ENCODE measurements at places on chromosomes 5 and 9.

- DNase-seq, result no peak
These were observed 147.3 kb downstream of the KCTD16 start for GRCh38 chr5:144318011-144318410.

- no peak for DNase-seq
These were observed 78.9 kb downstream of the SEMA4D start for GRCh38 chr9:89418882-89419640.

DNA sequence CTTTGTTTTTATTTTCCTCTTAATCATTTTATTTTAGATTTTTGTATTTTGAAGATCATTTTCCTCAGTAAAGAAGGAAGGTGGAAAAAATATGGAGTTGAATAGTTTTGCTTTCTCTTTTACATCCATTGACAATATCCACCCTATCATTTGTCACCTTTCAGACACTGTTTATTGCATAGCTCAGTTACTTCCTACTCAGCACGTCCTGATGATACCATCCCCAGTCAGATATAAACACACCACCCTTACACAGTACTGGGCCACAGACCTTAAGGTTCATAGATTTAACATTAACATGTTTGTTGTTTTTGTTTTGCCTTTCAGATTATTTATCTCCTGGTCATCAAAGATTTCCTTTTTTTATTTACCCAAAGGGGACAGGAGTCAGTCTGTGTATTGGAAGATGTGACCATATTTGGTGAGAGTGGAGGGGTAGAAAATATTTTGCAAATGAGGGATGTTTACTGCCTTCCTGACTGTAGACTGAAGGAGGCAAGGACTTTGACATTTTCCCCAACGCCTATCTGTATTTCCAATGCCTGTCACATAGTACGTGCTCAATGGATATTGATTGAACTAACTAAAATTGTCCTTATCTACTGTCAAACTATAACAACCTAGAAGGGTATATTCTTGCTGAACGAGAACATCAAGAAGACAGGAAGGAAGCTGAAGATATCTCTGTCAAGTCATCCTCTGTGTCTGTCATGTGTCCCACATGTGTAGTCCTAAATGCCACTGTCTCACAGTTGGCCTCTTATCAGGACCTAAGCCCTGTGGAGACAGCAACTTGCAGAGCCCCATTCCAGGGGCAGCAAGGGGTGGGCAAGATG, 15.6 kb downstream of the STX17 start:
- DNase-seq, result no peak

DNA sequence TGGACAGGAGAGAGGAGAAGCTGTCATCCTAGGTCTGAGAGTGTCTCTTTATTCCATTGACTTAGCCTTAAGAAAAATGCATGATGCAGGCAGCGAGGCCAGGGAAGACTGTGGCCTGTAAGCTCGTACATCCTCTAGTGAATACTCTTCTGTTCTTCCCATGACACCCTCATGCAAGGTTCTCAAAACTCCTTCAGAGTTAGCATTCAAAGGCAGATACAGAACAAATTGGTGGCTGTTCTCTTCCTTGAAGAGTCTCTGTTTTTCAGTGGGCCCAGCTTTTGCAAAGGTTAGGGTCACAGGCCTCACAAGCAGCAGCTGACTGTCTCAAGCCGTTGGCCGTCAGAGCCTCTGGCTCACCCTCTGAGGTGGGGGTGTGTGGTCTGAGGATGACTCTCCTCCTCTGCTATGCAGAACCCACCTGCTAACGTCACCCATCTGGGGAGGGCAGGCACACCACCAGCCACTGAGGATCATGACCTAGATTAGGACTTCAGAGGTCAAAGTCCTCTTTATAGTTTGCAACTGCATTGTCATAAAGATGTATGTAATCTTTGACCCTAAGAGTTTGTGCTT, 15.1 kb downstream of the ADCY2 start:
- no peak for DNase-seq

DNA sequence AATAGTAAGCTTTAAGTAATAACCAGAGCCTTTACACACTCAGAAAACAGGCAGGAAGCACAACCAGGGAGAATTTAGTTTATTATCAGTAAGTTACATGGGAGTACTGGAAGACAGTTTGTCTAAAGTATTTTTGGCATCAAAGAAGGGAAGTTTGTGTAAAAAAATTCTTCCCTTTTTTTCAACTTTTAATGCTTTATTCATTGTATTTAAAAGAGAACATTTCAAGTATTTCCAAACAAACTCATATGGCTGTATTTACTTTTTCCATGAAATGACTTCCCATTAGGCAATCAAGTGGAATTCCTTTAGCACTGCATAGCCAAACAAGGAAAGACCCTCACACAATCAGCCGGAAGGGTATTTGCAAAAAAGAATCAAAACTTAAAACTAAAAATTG, 26.7 kb downstream of the RNF145 start:
- no peak for DNase-seq

- DNase-seq, result no peak
These were observed 22.0 kb downstream of the CETN3 start for GRCh38 chr5:90387508-90387907.

GRCh38 chr9:110123341-110124095, 84.4 kb downstream of the C9orf152 start:
- peak; percentile 36 for DNase-seq

DNA sequence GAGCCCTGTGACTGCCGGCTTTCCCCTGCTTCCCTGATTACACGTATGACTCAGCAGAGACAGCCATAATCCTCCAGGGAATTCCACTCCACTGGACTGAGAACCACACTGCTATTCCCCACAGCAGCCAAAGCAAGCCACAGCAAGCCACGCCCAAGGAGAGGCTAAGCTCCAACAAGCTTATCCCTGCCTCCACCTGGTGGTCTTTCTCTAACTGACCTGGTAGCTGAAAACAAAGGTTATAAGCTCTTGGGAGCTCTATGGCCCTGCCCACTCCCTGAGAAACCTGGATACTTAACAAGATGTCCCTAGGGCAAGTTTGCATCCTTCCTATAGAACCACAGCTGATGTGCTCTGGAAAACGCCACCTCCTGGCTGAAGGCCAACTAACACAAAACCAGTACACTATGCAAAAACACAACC, 613.7 kb upstream of the CDH18 start:
- no peak for DNase-seq

- no peak for DNase-seq
These were observed 40.2 kb downstream of the NTNG2 start for GRCh38 chr9:132201780-132202703.
